ENCODE measurements at places on chromosomes 1 and 21.

GRCh38 chr1:54965624-54966340 is 14.6 kb upstream of the TMEM61 start:
- no peak for DNase-seq

DNA sequence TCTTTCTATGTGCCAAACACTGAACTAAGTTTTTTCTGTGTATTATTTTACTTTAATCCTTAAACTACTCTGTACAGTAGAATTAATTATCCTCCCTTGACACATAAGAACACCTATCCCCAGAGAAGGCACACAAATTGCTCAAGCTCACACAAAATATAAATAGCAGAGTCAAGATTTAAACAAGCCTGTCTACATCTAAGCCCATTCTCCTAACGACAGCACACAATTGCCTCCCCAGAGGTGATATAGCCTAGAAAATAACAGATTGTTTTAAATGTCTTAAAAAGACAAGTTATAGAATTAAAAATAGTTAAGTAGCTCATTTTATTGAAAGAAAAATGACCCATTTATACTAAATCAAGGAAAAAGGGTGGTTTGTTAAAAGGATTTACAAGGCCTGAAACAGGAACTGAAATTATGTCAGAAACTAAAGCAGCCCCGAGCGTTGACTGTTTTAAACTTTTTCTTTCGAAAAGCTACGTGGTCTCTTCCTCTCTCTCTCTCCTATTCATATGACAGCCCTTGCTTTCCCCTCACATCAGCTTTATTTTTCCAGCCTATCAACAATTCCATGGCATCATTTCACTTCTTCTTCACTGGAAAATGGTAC is 30.5 kb downstream of the TNFSF18 start:
- no peak for DNase-seq

- DNase-seq, result no peak
Observed at GRCh38 chr21:42254651-42255601, 36.0 kb downstream of the ABCG1 start.

GRCh38 chr1:15609631-15610030 is 7.6 kb upstream of the DDI2 start:
- no peak for DNase-seq

GRCh38 chr1:116855773-116856201 is 53.9 kb upstream of the PTGFRN start:
- DNase-seq, result no peak

DNA sequence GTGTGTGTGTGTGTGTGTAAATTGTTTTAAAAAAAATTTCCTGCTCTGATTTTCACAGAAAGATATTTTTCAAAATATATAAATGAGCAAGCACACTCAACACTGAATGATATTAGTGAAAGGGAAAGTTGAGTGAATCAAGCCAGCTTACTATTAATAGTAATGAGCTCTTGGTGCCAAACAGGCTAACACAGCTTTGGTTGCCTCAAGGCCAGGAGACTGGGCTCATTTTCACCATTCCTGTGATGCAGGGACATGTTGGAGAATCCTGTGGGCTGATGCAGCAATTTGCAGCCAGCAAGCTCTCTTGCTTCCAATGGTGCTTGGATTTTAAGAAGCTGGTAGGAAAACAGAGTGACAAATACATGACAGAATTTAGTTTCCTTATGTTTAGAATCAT is 30.2 kb downstream of the PLA2G4A start:
- no peak for DNase-seq
